ENCODE measurements at places on chromosomes 11 and 22.

DNA sequence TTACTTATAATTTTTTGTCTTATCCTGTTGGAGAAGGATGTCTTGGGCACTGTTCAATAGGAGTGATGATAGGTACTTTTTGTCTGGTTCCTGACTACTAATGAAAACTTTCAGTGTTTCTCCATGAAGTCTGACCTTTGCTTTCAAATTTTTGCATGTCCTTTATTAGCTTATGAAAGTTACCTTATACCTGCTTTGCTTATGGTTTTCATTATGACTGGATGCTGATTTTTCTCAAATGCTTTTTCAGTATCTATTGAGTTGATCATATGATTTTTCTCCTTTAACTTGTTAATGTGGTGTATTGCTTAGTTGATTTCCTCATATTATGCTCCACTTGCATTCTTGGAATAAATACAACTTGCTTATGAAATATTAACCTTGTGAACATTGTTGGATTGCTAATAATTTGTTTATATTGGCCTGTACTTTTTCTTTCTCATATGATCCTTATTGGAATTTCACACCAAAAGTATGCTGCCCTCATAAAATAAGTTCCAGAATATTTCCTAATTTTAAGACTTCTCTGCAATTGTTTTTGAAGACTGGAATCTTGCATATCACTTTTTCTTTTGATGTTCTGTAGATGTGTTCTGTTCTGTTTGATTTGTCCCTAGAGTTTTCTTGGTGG, 85.0 kb upstream of the SC5D start:
- DNase-seq, result no peak

DNA sequence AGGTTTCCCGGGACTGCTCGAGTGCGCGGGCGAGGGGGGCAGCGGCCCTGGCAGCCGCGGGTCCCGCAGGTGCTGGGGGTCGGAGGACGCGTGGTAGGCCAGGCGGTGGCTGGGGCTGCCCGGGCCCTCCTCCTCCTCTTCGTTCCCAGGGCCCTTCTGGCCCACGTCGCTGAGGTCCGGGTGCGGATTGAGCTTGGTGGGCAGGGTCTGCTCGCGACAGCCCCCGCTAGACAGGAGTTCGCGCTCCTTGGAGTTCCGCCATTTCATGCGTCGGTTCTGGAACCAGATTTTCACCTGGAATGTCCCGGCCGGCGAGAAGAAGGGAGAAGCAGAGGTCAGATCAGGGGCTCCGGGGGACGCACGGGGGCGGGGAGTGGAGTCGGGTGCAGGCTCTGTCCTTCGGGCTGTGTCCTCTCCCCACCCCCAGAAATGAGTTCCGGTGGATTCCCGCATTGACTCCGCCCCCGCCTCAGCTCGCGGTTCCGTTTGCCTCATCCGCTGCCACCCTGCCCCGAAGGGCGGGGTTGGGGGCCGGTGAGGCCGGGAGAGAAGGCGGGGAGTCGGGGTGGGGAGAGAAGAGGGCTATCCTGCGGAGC, 3.9 kb downstream of the DBX1 start:
- no peak for DNase-seq

DNA sequence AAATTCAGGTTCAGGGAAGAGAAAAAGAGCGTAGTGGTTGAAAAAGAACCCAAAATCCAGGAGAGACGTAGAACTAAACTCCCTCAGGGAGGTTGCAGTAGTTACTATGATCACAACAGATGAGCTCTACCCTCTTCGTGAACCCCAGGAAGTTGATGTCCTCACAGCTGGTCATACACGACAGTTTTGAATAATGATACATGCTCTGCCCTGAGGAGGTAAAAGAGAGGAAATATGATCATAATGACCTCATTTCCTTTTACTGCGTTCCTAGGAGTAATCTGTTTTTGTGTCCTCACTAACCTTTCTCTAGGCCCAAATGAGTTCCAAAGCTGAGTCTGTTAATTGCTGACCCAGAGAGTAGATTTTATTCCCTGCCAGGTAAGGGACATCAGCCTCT, 1.3 kb downstream of the PATE2 start:
- DNase-seq, result no peak

GRCh38 chr11:130391711-130392110, 36.7 kb downstream of the ADAMTS8 start:
- no peak for DNase-seq

- no peak for DNase-seq
These were observed 23.2 kb downstream of the NEAT1 start for GRCh38 chr11:65445604-65446445.

GRCh38 chr11:82557274-82557673, 176.4 kb downstream of the FAM181B start:
- DNase-seq, result no peak

DNA sequence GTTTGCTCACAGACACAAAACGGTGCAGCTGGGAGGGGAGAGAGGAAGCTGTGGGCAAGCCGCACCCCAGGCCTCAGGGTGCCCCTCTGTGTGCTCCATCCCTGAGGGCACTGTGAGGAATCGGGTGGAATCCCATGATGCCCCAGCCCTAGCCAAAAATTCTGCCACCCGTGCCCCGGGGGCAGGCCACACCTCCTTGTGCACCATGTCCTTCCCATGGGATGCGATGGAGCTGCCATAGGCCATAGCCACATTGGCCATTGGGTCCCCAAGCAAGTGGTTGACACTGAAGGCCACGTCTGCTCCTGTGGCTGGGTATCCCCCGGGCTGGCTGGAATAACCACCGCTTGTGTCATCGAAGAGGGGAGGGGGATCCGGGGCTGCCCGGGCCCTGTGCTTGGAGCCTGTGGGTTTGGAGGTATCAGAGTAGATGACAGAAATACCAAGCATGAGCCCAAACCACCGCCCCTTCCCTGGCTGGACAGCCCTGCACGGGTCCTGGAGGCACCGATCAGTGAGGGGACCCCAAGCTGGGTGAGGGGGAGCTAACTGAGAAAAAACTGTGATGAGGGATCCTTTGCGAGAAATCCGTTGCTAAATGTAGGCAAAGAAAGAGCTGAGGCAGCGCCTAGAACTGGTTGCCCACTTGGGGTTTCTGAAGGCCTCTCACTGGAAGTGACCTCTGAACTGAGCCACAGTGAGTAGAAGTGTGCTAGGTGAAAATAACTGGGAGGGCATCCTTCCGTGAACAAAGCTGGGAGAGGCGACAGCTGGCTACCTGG, 863 bp downstream of the YIF1A start:
- DNase-seq, result no peak
